ENCODE measurements at places on chromosomes 7 and 10. TPM values are rescaled to one million over a fixed set of nuclear protein-coding genes. Genes with fewer than 3 reads are reported as not detected.

INTS15 gene
- 41.1 TPM for total RNA-seq

RTKN2 gene
- total RNA-seq = 8.3 TPM

MOGAT3 gene
- not detected for total RNA-seq

RBP4 gene
- total RNA-seq = not detected

ZNF438 gene
- 2.9 TPM for total RNA-seq

PIK3CG gene
- total RNA-seq = 51.2 TPM

AIFM2 gene
- 1.8 TPM for total RNA-seq
